ENCODE measurements at places on chromosomes 5 and 9.

- no peak for DNase-seq
Observed at GRCh38 chr9:88219601-88220000, 81.3 kb upstream of the SPATA31C2 start.

DNA sequence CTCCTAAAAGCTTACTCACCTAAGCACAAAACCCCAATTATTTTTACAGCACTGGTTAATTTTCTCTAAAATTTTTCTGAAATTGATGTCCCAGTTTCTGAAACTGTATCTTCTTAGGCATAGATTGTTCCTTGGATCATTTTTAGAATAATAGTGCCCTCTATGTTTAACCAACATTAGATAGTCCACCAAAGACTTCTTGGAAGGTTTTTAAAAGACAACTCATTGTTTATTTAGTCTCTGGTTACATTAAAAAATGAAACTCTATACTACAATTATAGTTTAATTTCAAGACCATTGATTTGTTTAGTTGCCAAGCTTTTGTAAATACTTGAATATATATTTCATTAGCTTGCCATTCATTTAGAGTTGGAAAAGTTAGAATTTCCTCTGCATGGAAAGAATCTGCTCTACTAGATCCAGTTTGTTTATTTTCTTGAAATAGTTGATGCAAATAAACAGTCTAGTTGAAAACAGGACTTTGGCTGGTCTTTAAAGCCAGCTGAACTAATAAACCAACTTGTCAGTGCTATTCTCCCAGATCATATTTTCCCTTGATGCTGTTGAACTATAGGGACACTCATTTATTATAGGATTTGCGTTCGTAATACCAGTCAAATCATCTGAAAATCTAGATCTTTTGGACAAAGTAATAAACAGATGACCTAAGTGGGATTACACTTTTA, 990.5 kb downstream of the TLE1 start:
- no peak for DNase-seq

- DNase-seq = no peak
Observed at GRCh38 chr5:141597394-141597793, 21.4 kb downstream of the DIAPH1 start.

- no peak for DNase-seq
Observed at GRCh38 chr9:126612813-126613641, 701 bp upstream of the LMX1B start.

DNA sequence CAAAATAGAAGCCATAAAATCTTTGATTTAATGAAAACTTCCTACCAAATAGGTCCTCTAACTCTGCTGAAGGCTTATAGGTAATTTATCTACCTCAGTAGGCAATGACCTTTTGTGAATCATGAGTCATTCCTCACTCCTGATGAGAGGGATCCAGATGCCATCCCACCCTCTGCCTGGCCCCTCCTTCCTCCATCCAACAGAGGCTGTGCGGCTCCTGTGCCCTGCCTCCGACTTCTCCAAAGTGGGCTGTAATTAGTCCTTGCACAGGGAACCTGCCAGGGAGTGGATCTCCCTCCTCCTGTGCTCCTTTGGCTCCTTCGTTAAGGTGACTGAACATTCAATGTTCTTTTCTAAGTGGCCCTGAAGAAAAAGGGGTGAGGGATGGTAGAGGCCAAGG, 213.9 kb upstream of the TBCA start:
- DNase-seq = no peak

DNA sequence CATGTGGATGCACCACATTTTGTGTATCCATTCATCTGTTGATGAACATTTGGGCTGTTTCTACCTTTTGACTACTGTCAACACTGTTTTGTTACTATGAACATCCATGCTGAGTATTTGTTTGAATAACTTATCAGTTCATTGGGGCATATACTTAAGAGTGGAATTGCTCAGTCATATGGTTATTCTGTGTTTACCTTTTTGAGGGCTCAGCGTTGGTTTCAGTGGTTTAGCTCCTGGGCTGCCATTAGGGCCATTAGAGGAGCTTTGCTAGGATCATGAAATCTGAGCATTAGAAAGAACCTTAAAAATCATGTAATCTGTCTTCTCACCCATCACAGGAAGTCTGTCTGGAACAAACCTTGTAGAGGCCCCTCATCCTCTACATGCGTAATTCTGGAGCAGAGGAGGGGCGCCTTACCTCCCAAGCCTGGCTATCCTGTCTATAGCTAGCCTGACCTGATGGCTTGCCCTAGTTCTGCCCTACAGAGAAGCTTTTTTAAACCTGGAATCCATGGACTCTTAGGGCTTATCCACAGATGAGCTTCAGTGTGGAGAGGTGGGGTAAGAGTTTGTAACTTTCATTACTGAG, 92.9 kb downstream of the PDZD2 start:
- no peak for DNase-seq

GRCh38 chr9:80062567-80062966, 490.8 kb downstream of the TLE4 start:
- no peak for DNase-seq

DNA sequence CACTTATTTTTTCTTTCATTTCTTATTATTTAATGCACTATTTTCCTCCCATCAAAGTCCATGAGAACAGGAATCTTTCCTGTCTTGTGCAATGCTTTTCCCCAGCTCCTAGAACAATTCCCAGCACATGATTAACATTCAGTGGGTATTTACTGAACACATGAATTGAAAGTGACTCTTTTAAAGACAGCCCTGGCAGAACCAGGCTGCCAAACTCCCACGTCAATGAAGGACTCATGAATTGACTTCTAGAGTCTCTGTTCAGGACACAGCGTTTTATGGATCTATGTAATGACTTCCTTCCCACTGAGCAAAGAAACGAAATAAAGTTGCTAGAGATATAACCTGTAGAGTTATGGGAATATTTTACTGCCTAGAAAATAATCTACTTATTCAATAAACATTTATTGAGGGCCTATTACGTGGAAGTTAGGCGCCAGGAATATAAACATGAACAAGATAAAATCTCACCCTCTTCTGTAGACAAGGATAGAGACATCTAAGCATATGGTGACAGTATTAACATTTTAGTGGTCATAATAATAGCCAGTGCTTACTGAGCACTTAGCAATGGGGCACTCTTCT, 485.9 kb upstream of the KLF4 start:
- DNase-seq = no peak

DNA sequence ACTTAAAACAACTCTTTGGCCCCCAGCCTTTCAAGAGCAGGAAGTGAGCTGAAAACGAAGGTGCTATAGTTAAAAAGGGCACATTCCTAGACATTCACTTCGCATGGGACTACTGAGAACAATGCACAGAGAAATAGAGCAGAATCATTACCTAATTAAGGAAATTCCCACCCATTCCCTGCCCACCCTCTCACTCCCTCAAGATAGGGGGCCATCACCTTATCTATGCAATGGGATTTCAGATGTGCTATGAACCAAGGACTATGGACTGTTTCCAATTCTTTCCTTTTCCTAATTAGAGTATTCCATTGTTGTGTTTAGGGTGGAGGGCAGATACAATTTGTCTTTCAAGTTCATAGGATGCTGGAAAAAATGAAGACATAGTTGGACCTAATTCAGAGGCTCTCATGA, 476.8 kb downstream of the CETN3 start:
- DNase-seq = no peak

- DNase-seq = no peak
Observed at GRCh38 chr9:27340961-27341511, 44.1 kb upstream of the EQTN start.

DNA sequence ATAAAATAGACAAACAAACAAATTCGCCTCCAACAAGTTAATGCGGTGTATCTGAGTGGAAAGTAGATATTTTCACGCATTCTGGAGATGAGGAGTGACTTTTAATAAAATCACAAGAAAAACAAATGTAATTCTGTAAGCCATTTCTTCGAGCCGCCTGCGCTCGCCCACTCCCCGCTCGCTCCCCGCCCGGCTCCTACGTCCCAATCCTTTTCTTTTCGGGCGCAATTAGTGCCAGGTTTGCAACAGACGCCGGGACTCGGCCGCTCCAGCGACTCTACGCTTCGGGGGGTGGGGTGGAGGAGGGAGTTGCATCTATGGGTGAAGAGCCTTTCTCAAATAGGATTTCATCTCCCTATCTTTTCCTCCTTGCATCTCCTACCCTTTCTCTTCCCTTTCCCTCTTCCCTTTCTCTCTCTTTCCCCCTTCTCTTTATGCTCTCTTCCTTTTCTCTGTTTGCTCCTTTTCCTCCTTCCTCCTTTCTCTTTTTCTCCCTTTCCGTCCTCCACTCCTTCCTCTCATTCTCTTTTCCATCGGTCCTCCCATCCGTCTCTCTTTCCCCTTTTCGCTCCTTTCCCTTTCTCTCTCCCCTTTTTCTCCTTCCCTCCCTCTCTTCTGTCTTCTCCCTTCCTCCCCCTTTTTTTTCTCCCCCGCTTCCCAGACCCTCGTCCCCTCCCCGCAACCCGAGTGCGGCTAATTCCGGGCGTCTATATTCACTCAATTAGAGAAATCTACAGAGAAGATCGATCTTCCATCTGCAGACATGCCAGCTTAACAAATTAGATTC, 6.1 kb upstream of the OTP start:
- no peak for DNase-seq

- no peak for DNase-seq
Observed at GRCh38 chr9:107948601-107949000, 459.0 kb upstream of the KLF4 start.

DNA sequence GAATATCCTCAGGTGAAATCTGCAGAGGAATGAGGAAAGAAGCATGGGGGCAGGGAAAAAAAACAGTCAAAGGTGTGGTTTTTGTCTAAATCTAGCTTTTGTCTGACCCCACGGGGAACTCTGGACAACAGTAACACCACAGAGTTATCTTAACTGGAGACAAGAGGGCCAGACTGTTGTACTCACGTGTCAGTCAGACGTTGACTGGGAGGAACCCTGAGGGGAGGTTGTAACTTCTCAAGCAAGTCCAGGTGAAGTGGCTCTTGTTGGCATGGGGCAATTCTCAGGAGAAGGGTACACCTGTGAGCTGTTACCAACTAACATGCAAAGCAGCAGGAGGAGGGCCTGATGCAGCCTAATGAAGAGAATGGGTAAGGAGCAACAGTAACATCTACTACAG, 44.1 kb upstream of the SHISAL2B start:
- DNase-seq = no peak

DNA sequence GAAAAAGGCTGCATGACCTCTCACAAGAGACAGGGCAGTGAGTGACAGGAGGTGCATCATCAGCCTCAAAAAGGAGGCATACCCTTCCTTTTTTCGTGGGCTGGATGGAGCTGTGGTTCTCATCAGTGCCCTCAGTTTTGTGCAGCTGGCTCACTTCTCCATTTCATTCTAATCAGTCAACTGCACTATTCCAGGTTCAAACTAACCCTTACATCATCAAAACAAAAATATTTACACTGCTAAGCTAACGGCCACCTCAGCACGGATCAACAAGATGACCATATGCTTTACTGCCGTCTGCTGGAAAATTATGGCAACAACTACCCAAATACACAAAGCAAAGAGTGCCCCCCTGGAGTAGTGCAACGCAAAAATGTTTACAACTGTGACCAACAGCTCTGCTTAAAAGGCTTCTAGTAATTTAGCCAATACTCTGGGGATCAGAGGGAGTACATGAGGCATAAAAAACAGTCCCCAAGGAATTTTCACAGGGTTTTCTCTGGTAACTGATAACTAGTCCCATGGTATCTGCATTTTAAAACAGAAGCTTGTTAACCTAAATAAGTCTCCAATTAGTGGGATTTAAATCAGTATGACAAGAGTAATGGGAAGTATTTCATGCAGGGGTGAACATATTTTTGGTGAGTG, 10.8 kb downstream of the KCNV2 start:
- DNase-seq = peak; percentile 17

DNA sequence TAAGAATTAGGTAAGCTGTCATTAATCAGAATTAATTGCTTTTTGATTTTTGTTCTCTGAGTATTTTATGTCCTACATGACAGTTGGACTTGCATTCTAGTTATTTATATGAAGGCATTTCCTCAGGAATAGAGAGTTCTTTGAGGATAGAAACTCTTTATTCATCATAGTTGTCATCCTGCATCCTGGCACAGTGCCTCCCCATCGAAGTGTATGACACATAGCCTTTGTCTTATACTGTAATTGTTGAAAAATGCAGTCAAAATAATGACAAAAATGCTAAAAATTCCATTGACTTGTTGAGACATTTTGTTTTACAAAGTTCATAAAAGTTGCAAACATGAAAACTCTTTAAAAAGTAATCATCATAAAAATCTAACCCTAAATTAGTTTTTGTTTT, 36.5 kb downstream of the CFAP95 start:
- no peak for DNase-seq

GRCh38 chr9:35258660-35259474, 97.1 kb downstream of the UNC13B start:
- DNase-seq = peak; percentile 54

DNA sequence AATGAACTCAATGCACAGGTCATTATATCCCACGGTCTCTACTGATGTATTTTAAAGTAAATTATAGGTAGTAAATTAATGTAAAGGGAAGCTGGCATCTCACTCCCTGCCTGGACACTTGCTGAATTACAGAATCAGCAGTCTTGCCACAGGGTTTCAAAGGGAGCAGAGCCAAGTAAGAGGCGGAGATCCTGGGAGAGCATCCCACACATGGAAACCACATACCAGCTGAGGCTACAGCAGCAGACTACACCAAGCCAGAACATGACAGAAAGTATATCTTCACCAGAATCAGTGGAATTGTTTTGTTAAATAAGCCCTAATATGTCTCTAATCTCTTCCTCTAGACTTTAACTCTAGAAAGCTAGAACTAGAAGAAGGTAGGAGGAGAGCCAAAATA, 1689.2 kb upstream of the WWC1 start:
- no peak for DNase-seq

GRCh38 chr9:135960411-135961276, 529 bp downstream of the UBAC1 start:
- no peak for DNase-seq

GRCh38 chr5:94250985-94251384, 367.4 kb downstream of the KIAA0825 start:
- no peak for DNase-seq

DNA sequence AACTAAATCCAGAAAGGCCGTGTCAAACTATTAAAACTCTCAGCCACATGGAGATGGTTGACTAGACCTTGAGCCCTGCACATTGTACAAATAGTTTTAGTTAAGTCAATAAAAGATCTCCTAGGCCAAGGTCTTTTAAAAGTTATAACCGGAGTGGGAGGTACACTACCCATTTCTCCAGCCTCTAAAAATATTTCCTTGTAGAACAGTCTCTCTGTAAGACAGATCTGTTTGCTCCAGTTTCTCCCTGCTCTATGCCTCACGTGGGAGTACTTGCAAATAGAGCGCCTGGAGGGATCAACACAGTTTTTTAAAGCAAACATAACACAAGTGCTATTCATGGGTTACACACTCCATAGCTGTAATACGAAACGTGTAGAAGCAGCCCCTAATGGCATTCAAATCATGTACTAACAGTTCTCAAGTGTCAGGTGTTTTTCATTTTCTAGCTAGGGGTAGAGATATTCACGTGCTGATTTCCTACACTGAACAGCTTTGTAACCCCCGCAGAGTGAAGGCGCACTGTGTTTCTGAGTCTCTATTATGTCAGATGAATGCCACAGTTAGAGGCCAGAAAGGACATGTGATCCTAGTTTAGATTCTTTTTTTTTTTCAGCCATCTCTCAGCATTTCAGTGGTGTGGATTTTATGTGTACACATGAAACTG, 703.4 kb upstream of the GRAMD2B start:
- no peak for DNase-seq

- DNase-seq = no peak
Observed at GRCh38 chr9:33884856-33885701, 68.1 kb downstream of the UBE2R2 start.

Data from CD4-positive, alpha-beta T cell treated with Interleukin-21 for 1 hour (primary cell).